ENCODE measurements at places on chromosomes 11 and 22. TPM values are rescaled to one million over a fixed set of nuclear protein-coding genes. Genes with fewer than 3 reads are reported as not detected.

- DNase-seq, result no peak
Observed at GRCh38 chr22:24871611-24872205, 65.7 kb downstream of the SGSM1 start.

GRCh38 chr11:35403765-35404387, 15.5 kb downstream of the SLC1A2 start:
- DNase-seq, result no peak

Gene FBXO3
- 30.1 TPM for total RNA-seq

Gene MLC1
- 4.9 TPM for total RNA-seq

DNA sequence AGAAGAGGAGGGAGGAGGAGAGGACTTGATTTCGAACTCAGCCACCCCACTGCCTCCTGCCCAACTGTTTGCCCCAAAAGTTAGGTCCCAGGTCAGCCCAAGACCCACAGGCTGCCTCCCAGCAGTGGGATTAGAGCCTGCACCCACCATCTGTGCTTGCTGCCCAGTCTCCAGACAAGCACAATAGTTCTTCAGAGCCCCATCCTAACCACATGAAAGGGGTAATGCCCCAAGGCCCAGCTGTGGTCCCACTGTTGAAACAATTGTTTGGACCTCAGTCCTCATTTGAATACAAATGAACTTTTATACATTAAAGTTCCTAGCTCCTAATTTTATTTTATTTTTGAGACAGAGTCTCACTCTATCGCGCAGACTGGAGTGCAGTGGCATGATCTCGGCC, 5.4 kb upstream of the VPS51 start:
- DNase-seq, result no peak

Gene PLA2G3
- total RNA-seq, result not detected

DNA sequence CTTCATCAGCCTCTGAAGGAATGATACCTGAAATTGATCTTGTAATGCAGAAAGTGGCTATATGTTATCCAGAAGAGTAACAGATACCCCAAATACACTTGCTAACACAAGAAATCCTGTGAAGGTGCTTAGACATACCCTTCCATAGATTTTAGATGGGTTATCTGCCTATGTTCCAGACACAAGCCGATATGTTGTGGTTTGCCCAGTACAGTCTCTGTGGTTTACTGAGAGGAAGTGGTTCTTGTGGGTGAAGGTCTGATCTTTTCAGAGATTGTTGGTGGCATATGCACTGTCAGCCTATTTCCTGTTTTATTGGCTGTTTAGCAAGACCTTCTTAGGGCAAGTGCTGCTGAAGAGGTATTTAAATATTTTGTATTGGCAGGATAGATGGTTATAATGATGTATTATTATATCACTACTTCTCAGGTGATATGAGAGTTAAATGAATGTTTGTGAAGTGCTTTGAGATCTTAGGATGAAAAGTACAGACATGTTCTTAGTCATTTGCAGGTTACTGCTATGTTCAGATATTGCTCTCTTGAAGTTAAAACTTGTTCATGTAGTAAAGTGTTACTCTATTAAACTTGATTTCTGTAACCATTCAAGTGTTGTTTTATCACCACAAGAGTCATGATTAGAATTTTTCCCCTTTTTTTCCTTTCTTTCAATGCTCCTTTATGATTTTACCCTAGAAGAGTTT, 8.2 kb downstream of the ARHGEF12 start:
- DNase-seq, result no peak

GRCh38 chr11:60077216-60077817, 11.1 kb upstream of the MS4A2 start:
- no peak for DNase-seq

DNA sequence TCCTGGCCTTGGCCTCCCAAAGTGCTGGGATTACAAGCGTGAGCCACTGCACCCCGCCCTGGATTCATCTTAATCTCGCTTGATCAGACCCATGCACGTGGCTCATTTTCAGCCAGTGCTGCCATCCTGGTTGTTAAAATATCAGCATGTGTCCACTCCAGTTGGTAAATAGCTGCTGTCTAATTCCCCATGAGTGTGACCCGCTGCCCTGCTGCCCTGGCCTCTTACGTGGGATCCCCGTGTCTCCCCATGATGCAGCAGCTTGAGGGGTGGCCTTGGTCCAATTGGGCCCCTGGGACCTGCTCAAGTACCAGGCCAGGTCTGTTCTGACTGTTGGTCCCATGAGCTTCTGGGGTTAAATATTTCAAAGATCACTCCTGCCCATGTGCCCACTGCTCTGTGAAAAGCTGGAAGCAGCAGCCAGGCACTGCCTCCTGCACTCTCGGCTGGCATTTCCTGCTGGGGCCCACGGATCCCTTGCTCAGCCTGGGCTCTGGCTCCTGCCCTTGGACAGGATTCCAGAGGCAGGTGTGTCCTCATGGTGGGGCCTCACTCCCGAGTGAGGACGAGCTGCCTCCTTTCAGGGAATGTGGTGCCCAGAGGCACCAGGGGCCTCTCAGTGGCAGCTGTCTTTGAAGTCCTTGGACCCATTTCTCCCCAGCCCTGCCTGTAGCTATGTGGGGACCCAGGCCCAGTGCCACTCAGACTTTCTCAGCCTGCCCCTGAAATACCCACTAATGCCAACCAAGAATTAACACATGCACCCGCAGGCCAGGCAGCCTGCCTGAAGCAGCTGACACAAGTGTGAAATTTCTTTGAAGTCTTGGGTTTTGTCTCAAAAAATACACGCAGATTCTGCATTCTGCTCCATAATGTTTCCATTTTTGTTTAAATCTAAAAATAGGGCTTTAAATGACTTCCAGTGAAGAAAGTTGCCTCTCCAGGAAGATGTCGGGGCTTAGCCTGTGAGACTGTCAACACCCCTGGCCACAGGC, 38.1 kb upstream of the PRDM11 start:
- no peak for DNase-seq

- no peak for DNase-seq
Observed at GRCh38 chr11:66119348-66120133, 49.5 kb downstream of the PACS1 start.

DNA sequence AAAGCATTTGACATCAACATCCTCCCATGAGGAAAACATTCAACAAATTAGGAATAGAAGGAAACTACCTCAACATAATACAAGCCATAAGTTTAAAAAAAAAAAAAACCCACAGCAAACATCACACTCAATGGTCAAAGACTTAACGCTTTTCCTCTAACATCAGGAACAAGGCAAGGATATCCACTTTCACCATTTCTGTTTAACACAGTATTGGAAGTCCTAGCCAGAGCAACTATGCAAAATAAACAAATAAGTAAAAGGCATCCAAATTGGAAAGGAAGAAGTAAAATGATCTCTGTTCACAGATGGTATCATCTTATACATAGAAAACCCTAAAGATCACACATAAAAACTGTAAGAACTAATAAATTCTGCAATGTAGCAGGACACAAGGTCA, 13.1 kb downstream of the FXYD6 start:
- DNase-seq, result no peak

Gene MAJIN
- total RNA-seq, result not detected

- DNase-seq, result no peak
Observed at GRCh38 chr11:115084231-115084630, 405.9 kb downstream of the NXPE2 start.

Gene A4GALT
- not detected for total RNA-seq

Gene SUSD2
- 1.2 TPM for total RNA-seq

DNA sequence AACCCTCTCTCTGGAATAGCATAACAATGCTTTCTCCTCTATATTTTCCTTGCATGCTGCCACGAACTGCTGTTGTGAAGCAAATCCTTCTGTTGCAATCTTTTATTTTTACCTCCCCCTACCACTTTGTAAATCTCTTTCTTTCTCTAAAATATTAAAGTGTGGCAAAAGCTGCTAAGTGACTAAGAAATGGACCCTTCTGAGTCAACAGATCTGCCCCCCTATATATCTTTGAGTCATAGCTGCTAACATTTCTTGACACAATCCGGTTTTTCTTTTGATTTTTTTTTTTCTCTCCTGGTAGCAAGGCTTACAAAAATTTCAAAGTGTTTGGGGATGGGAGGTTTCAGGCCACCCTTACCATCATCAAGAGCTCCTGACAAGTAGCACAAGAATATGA, 39.0 kb upstream of the KIRREL3 start:
- DNase-seq, result no peak

DNA sequence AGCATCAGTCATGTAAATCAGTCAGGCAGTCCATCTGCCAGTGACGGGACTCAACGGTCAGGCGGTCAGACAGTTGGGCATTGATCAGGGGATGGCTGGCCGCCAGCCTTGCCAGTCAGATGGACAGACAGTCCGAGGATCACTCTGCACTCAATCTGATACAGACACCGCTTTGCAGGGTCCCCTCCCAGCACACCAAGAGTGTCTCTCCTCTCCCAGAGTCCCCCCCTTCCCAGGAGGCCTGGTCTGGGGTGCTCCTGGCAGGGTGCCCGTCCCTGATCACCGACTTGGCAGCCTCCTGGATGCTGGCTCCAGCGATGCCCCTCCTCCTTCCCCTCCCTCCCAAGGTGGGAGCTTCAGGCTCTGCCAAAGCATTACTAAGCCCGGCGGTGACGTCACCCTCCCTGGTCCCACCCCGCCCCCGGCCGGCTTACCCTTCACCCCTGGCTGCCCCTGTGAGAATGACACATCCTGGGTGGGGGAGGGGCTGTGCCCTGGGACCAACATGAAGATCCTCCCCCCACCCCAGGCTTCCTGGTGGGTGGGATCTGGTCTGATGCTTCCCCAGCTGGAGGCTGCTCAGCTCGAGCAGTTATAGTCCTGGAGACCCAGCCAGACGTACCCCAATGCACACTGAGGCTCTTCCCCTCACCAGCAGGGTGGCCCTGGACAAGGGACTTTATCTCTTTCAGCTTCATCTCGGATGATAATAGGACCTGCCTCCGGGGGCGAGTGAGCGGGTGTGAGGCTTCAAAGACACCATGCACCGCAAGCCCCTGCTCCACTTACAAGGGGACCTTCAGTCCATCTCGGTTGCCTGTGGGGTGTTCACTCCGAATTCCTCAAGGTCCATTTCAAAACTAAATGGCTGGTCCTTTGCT, 69.2 kb downstream of the CD82 start:
- DNase-seq, result no peak

Gene SLN
- total RNA-seq, result not detected

DNA sequence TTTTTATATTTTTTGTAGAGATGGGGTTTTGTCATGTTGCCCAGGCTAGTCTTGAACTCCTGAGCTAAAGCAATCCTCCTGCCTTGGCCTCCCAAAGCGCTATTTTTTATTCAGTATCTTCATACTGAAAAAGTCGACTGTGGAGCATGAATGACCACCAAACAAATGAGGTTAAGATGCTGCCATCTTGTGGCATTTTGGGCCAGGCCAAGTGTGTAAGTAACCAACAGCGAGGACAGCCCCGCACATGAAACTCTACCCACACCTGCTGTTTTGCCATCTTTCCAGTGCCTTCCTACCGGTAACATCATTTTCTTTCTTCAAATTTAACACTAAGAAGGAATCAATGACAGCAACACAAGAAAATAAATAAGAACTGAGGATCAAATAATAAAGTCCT, 32.2 kb upstream of the AQP11 start:
- DNase-seq, result no peak

Gene PRR33
- not detected for total RNA-seq

Gene ARSA
- total RNA-seq, result 65.4 TPM

Gene HOATZ
- total RNA-seq, result not detected
